ENCODE measurements at places on chromosomes 1 and 21.

DNA sequence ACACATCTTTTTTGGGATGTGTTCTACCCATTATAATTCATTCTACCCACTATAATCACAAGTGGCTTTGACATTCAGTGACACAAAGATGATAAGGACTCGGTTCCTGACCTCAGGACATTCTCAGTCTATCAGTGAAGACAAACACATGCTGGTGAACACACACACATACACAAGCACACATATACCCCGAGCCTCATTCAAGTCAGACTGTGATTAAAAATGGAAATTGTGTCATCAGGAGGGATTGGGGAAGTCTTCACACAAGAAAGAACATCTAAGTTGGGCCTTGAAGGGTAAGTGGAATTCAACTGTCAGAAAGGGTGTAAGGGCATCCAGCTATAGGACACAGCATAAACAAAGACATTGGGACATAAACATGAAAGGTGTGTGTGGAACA is 2.6 kb upstream of the LAD1 start:
- DNase-seq: no peak

DNA sequence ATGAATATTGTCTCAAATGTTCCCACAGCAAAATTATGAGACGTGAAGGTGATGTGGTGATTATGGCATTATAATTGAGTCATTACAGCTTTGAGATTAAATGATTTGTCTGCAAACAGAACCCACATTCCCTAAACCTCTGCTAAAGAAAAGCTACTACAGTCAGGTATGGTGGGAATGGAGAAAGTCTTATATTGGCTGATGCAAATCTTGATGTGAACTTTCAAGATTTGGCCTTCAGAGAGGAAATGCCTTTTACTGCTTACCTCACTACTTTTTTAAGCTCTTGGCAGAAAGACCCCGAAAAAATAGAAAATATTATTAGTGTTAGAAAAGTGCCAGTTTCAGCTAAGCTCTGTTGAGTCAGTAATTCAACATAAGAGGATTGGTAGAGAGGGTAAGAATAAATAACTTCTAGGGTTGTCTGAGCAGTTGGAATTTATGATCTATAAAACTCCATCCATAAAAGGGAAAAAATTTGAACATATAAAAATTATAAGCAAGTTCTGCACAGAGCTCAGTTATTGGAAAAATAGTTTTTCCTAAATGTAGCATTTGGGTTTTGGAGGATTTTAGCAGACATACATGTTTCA is 47.8 kb upstream of the RGS5 start:
- no peak for DNase-seq

DNA sequence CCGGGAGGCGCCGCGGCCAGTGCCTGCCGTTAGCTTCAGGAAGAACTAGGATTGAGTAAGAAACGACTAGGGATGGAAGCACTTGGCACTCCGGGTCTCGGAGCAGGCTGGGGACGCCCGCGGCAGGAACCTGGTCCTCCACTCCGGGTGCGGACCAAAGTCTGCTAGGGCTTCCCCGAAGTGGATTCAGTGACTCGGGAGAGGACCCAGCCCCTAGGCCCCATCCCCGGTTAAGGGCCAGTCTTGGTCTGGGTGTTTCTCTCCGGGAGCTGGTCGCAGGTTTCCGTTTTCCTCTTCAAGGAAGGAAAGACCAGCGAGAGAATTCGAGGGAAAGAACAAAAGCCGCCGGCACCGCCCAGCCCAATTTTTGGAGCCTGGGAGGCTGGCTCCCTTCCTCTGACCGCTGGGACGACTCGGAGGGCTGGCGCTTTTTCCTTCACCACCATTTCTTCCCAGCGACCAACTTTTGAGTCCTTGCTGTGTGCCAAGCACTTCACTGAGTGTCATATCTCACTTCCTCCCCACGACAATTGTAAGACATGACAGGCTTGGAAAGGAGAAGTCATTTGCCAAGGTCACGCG is 16.8 kb upstream of the STMN1 start:
- DNase-seq: no peak

GRCh38 chr1:179493323-179493722 is 82.4 kb downstream of the NPHS2 start:
- no peak for DNase-seq

DNA sequence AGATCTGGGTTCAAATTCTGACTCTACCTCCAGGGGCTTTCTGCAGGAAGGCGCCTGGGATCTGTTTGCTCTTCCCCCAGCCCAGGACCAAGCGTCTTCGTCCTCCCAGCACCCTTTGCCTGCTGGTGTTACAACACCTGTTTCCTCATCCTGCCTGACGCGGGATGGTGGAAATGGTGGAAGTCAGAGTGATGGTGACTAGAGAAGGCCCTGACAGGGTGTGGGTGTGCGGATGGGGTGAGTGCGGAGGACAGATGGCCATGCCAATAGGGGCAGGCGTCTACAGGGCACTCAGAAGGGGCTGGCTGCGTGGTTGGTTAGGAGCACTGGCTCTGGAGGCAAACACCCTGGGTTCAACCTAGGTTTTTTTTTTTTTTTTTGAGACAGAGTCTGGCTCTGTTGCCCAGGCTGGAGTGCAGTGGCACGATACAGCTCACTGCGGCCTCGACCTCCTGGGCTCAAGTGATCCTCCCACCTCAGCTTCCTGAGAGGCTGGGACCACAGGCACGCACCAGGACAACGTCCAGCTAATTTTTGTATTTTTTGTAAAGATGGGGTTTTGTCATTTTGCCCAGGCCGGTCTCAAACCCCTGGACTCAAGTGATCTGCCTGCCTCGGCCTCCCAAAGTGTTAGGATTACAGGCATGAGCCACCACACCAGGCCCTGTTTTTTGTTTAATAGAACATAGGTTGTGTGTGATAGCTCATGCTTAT is 1.5 kb downstream of the THEMIS2 start:
- DNase-seq: no peak

All from effector memory CD4-positive, alpha-beta T cell (primary cell).